ENCODE measurements at places on chromosomes 3 and 15.

GRCh38 chr15:75031848-75032247 lies 8.5 kb downstream of the PPCDC start:
- H3K27ac ChIP-seq = peak overlapping the region; percentile 16
- peaks cover 20% of the 10 kb centered on the region for H3K36me3 ChIP-seq
- no peaks in the 10 kb centered on the region for H3K27me3 ChIP-seq
- H3K4me3 ChIP-seq = no peak overlapping the region

DNA sequence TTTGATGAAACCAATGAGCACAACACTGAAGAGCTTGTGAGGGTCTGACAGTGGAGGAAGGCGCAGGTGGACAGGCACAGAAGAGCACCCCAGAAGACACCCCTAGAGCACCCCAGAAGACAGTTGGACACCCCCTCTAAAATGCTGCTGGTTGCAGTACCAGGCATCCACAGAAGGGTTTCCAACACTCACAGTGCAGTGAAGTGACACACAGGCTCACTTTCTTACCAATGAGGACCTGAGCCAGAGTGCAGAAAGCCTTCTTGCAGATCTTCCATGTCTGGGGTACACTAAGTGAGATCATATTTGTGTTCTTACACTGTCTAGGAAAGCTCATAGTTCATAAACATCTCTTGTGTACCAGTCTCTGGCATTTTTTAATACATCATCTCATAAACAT lies 27.6 kb downstream of the CCNL1 start:
- peak overlapping the region; percentile 59 for H3K4me3 ChIP-seq
- no peaks in the 10 kb centered on the region for H3K27me3 ChIP-seq
- peaks cover 7% of the 10 kb centered on the region for H3K36me3 ChIP-seq
- H3K4me1 ChIP-seq = peaks cover 98% of the 10 kb centered on the region
- peak overlapping the region; percentile 89 for H3K27ac ChIP-seq

DNA sequence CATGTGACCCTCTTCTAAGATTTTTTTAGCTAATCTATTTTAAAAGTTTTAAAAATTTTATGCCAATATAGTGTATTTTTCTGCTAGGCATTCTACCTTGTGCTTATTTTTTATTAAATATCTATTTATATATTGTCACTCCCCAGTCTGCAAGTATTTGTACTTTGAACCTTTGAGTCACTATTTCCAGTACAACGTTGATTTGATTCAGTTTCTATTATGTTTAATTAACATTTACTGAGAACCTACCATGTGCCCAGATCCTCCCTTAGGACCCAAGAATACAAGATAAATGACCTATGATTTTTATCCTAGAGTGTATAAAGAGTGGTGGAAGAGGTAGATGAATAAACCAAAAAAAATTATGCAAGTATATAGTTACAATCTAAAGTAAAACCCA lies 311.2 kb downstream of the DOCK3 start:
- H3K36me3 ChIP-seq = no peaks in the 10 kb centered on the region
- no peak overlapping the region for H3K4me3 ChIP-seq
- DNase-seq = no peak

GRCh38 chr3:60246361-60246760 lies 1004.9 kb downstream of the FHIT start:
- H3K27ac ChIP-seq = no peak overlapping the region
- no peak overlapping the region for H3K4me3 ChIP-seq
- H3K4me1 ChIP-seq = no peaks in the 10 kb centered on the region
- peaks cover 1% of the 10 kb centered on the region for H3K36me3 ChIP-seq

DNA sequence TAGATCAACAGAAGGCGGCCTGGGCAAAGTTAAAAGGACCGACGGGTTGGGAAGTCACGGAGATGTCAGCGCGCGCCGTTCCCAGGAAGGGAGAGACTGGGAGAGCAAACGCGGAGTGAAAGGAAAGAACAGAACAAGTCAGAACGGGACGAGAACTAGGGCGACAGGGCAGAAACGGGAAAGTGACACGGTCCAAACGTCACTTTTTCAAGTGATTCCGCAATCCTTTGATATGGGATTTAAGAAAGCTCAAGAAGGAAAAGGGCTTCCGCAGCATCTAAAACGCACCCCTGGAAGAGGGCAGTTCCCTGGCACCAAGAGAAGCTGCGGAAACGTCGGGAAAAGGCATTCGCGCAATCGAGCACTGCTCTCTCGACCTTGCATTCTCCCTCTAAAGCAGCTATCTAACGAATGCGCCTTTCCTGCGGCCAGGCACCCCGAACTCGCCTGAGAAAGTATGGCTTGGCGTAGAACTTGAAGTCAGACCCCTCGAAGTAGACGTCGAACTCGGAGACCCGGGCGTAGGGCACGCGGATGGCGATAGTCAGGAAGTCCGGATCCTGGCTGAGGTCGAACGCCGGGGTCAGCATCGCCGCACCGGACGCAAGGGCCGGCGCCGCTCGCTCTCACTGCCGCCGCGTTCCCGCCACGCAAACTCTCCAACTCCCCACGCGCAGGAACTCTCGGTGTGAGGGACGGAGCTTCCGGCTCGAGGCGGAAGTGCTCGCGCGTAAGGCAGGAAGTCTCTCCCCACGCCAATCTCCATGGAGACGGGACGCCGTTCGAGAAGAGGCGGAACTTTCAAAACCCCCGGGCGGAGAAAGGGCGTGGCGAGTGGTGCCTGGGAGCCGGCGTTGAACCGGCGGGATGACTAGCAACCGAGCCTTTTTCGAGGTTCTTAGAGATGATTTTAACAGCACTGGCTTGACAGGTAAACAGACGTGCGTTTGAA lies at the start of gene SHQ1:
Gene SHQ1, minus strand, starts transcription at position 695 of the 952 bp plus-strand sequence. Its CDS starts 105 bp downstream, at position 590.
- peaks cover 18% of the 10 kb centered on the region for H3K36me3 ChIP-seq
- H3K27me3 ChIP-seq = peaks cover 9% of the 10 kb centered on the region

DNA sequence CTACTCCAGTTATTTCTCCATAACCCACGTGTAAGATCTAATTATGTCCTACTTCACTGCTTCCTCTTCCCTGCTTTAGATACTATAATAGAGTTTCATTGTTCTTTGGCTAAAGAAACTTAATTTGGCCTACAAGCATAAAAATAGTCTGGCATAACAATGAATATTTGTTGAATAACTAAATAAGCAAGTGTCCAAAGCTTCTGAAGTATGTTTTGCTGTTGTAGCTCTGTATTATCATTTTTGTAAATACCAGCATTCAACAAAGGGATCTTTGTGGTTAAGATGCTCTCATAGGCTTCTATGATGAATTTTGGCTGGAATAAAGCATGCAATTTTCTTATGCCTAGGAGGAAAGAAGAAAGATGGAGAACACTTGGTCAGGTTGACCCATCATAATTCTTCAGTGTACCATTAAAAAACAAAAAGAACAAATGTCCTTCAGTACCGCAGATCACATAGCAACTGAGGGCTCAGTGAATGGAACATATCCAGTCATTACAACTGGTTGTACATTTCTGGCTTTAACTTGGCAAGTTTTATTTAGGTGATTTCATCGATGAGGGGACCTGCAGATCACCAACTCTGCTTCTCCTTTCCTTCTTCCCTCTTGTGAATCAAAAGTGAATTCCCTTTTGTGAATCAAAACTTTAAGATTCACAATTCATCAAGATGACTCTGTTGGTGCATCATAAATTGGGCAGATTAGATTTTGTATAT lies 465.9 kb upstream of the TGFBR2 start:
- no peaks in the 10 kb centered on the region for H3K27me3 ChIP-seq
- H3K4me1 ChIP-seq = no peaks in the 10 kb centered on the region

- H3K27ac ChIP-seq = no peak overlapping the region
- H3K4me1 ChIP-seq = no peaks in the 10 kb centered on the region
- no peak for DNase-seq
These were observed 24.6 kb upstream of the DMXL2 start for GRCh38 chr15:51647128-51647562.

GRCh38 chr3:31945738-31946052 lies 35.4 kb downstream of the OSBPL10 start:
- no peak overlapping the region for H3K4me3 ChIP-seq
- H3K4me1 ChIP-seq = no peaks in the 10 kb centered on the region
- no peak for DNase-seq
- H3K27me3 ChIP-seq = no peaks in the 10 kb centered on the region
- H3K36me3 ChIP-seq = no peaks in the 10 kb centered on the region

DNA sequence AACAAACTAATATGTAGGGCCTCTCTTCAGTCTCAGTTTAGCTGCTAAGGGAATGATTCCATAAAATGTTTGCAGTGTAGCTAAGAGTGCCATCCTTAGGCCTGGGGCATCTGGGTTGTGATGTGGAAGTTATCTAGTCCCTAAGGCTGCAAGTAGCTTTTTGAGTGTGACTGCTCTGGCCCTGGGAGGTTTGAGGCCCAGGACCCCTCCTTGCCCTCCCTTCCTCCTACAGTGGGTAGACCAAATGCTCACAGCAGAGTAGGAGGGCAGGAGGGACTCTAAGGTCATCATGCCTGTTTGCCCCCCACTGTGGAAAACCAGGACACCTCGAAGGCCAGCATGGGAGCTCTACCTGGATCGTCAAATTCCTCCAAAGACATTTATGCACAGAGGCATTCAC lies 115.0 kb downstream of the EPHB1 start:
- H3K4me1 ChIP-seq = no peaks in the 10 kb centered on the region
- H3K4me3 ChIP-seq = no peak overlapping the region
- DNase-seq = no peak

DNA sequence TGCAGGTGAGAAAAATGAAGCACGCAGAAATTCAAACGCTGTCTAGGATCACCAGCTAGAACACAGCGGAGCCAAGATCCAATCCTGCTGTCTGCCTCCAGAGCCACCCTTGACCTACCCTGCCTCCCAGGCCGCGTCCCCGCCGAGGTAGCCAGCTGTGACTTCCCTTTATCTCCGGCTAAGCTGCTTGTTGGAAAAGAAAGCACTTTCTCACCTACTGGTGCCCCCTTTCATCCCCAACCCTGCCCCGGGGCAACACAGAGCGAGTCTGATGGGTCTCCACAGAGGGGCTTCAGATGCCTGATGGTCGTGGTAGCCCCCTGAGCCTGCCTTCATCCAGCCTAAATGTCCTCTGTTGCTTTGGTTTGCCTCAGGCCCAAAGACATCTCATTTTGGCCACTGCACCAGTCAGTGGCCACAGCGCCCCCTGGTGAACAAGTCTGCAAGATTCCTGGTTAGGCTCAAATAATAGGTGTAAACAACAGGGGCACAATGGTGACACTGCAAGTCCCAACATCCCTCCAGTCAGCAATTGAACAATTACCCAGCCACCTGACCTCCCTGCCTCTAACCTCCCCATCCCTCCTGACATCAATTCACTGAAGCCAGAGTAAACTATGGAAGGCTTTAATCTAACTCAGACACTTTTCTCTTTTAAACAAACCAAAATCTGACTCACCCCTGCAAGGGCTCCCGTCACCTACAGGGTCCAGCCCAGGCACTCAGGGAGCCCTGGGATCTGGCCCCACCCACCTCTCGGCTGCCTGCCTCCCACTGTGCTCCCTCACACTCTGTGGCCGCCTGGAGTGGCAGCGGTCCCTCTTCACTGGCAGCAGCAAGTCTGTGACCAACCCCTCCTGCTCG lies 27.3 kb upstream of the BCL2L10 start:
- peaks cover 7% of the 10 kb centered on the region for H3K4me1 ChIP-seq
- no peaks in the 10 kb centered on the region for H3K27me3 ChIP-seq
- H3K27ac ChIP-seq = peak overlapping the region; percentile 4
- peak; percentile 53 for DNase-seq

- H3K27me3 ChIP-seq = peaks cover 7% of the 10 kb centered on the region
- no peak overlapping the region for H3K27ac ChIP-seq
- H3K36me3 ChIP-seq = peaks cover 7% of the 10 kb centered on the region
- H3K4me3 ChIP-seq = peak overlapping the region; percentile 34
- DNase-seq = no peak
- peaks cover 71% of the 10 kb centered on the region for H3K4me1 ChIP-seq
These were observed 1.8 kb downstream of the CX3CR1 start for GRCh38 chr3:39277893-39278615.

DNA sequence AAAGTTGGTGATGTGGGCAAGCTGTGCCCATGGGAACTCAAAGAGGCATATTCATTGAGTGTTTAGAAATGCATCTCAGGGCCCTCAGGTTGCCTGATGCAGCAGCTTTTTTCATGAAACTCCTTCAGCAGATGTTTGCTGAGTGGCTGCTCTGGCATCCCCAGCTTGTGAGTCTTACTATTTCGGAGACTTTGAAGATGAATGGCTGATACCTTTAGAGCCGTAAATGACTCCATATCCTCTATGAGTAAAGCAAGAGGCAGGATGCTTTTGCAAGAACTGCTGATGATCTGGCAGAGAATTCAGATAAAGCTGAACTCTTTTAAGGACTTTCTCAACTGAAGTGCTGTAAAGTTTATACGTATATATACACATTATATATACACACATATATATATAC lies 384.3 kb downstream of the CACNA2D3 start:
- no peaks in the 10 kb centered on the region for H3K4me1 ChIP-seq
- no peak overlapping the region for H3K4me3 ChIP-seq
- no peaks in the 10 kb centered on the region for H3K36me3 ChIP-seq
- peaks cover 1% of the 10 kb centered on the region for H3K27me3 ChIP-seq
- no peak for DNase-seq

DNA sequence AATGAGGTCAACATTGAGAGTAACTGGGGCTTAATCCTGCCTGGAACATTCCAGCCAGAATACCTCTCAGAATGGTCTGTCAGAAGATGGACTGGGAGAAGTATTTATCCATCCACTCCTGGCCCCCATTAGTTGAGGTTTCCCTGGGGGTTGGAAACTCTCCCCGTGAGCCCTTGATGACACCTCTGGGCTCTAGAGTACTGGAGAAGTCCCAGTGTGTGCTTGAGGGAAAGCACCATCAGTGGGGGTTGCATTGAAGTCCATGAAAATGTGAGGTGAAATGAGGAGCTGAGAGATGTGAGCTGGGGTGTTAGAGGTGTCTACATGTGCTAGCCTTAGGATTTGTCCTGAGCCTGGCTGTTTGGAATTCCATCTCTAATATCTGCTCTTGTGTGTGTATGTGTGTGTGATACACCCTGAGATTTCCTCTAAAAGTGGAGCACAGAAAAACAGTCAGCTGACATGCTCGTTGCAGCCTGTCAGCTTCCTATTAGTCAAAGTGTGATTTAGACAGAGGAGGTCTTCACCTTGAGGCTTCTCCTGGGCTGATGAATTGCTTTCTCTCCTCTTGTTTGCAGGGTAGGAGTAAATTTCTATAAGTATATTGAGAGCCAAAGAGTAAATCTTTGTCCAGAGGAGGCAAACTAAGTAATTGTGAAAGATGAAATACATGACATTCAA lies 67.6 kb downstream of the NR1D2 start:
- H3K36me3 ChIP-seq = no peaks in the 10 kb centered on the region
- no peak for DNase-seq
- no peaks in the 10 kb centered on the region for H3K4me1 ChIP-seq
- no peak overlapping the region for H3K4me3 ChIP-seq
- H3K27me3 ChIP-seq = peaks cover 4% of the 10 kb centered on the region

DNA sequence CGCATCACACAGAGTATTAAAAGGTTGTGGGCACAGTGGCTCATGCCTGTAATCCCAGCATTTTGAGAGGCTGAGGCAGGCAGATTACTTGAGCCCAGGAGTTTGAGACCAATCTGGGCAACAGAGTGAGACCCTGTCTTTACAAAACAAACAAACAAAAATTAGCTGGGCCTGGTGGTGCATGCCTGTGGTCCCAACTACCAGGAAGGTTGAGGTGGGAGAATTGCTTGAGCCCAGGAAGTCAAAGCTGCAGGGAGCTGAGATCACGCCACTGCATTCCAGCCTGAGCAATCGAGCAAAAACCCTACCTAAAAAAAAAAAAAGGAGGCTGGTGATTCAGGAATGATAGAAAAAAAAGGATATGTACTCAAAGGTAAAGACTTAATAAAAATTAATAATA lies 28.2 kb upstream of the ST6GAL1 start:
- no peak for DNase-seq
- peaks cover 27% of the 10 kb centered on the region for H3K36me3 ChIP-seq
- no peak overlapping the region for H3K4me3 ChIP-seq
- no peaks in the 10 kb centered on the region for H3K27me3 ChIP-seq
- H3K27ac ChIP-seq = no peak overlapping the region

Measured in activated T-helper 1 cell treated with anti-CD3 and anti-CD28 coated beads, Interleukin-12 subunit alpha, Interleukin-12 subunit beta, Interleukin-2, Interleukin-4 antibody, amounts not matched to agents 30 ng/mL and 10 ng/mL and 1 ng/mL, durations not matched to agents 14 hours and 24 hours and 36 hours (primary cell).